ENCODE measurements at places on chromosomes 6 and 20.

- no peak for DNase-seq
These were observed 29.8 kb downstream of the DAAM2 start for GRCh38 chr6:39821742-39822532.

GRCh38 chr6:87897663-87898062 is 150.0 kb upstream of the SPACA1 start:
- no peak for DNase-seq

DNA sequence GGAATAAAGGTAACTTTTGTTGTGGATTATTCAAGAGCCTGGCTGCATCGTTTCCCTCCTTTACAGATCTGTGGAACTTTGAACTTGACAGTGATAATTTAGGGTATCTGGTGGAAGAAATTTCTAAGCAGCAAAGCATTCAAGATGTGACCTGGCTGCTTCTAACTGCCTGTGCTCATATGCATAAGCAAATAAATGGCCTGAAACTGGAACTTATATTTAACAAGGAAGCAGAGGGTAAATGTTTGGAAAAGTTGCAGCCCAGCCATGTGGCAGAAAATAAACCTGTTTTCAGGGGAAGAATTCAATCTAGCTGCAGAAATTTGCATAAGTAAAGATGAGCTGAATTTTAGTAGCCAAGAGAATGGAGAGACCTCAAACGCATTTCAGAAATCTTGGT is 173.5 kb downstream of the C6orf118 start:
- DNase-seq = no peak

- no peak for DNase-seq
These were observed 22.4 kb upstream of the RIMS4 start for GRCh38 chr20:44832724-44833123.

DNA sequence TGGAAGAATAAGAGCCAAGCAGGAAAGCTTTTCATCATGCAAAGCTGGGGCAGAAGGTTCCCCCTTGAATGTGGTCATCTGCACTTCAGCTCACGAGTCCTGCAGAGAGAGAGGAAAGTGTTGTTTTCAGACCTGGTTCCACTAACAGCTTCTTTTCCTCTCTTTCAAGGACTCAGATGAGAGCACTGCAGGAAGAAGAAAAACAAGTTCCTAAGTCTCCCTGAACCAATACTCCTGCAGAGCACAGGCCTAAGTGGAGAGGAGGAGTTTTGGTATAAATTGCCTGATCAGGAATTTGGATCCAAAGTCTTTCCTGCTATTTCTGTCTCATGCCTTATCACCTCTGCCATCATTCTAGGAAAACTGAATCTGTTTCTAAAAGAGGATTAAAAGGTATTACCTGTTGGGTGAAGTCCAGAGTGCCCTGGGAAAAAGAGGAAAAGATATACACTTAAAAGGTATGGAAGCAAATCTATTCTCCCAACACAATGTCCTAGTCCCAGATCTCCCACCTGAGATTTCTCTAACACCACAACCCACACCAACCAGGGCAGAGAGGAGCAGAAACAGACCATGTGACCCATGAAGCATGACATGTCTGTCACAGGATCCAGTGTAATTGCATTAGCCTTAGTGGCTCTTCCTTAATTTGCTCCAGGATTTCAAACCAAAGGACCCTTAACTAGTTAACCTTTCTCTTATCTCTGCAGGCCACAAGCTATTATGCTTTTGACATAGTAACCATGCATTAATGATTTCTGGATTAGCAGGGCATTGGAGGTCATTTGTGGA is 12.2 kb downstream of the HLA-DRB5 start:
- no peak for DNase-seq

DNA sequence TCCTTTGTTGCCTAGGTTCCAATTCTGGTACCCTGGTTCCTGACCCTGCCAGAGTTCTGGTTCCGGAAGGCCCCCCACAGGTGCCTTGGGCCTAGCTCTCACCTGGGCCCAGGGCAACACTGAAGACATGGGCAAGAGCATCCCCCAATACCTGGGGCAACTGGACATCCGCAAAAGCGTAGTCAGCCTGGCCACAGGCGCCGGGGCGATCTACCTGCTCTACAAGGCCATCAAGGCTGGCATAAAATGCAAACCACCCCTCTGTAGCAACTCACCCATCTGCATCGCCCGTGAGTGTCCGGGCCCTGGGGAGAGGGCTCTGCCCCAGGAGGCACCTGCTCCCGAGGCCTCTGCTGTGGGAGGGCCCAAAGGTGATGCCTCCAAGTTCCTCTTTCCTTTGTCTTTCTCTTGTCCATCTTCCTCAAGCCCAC is at the start of gene ARMC12:
Gene ARMC12, plus strand, starts transcription at position 51 of the 431 bp plus-strand sequence. Its CDS starts 77 bp downstream, at position 128.
- DNase-seq = no peak

DNA sequence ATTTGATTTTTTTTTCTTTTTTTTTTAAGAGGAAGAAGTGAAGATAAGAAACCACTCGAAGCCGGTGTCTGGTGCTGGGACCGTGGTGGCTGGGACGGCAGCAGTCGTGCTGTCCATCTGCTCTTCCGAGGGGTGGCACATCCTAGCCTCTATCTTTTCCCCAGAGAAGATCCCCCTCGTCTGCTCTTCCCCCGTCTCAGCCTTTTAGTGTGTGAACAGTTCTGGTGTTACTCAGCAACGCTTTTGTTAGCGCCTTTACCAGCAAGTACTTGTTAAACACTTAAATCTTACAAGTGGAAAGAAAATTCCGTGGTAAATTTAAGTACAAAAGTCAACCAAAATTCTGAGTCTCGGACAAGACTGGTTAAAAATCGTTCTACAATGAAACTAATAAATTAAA is 90.1 kb downstream of the RSPH3 start:
- DNase-seq = no peak

Measured in HuH-7.5 (cell line).